Stimulated activated CD4-positive, alpha-beta T cell treated with anti-CD3 and anti-CD28 coated beads, TNF-alpha, amount 100 ng/mL, for 1 hour (primary cell): ENCODE measurements at places on chromosomes 7 and 10.

GRCh38 chr7:95904099-95904498, 131.7 kb downstream of the DYNC1I1 start:
- DNase-seq: no peak

GRCh38 chr10:75475460-75476182, 44.2 kb downstream of the LRMDA start:
- no peak for DNase-seq

GRCh38 chr10:45373003-45373575, 927 bp upstream of the ALOX5 start:
- no peak for DNase-seq

DNA sequence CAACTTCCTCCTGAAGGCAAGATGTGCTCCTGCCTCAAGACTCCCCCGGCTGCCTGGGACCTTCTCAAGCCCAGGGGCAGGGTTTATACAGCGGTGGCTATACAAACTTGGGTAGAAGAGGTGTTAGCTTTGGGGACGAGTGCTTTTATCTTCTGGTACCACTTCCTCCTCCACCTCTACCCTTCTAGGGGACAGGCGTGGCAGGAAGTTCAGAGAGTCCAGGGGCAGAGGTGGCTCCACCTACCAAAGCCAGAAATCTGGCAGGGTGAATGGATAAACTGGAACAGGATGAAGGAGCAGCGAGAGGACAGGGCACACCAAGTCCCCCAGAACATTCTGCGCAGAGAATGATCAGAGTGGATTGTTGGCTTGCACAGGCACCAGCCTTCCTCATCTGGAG, 24.0 kb upstream of the TM9SF3 start:
- no peak for DNase-seq

- DNase-seq: no peak
Observed at GRCh38 chr10:90621577-90621976, 236.3 kb downstream of the HTR7 start.

DNA sequence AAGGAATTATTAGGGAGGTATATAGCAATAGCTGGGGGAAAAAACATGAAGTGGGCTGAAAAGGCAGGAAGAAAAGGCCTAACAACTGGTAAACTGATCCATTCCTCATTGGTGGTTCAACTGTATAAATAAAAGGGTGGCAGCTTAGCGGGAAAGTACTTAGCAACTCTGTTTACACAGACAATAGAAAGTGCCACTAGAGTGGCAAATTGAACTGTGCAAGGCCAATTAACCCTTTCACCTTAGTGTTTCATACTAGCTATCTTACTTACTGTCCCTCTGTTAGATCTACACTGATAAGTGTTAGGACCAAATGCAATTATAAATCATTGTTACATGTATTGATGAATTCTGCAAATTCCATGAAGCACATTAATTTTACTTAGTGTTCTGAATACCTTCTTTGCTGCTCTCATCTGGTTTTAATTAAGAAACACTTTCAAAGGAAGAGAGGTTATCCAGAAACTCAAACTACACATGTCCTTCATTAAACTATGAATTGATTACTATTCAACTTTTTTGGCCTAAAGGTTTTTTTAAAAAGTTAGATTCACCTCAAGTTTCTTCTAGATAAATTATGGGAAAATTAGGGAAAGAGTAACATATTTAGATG, 28.0 kb downstream of the DNAJC1 start:
- no peak for DNase-seq

DNA sequence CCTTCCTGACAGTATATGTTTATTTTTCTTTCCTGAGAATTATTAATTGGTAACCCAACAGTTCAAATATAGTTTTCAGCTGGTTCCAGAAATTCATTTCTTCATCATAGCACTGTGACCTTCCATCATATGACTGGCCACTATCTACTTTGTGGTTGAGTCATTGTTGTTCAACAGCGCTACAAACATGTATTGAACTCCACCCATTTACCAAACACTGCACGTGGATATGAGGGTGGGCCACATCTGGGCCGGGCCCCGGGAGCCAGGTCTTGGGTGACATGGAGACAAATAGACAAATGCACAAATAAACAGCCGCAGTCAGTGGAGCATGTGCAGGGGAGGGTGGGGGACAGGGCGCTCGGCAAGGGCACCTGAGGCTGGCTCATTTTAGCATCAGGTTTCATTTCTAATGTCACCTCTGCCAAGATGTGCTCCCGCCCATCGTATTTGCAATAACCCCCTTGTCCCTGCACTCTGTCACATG, 24.0 kb upstream of the EEPD1 start:
- DNase-seq: no peak

DNA sequence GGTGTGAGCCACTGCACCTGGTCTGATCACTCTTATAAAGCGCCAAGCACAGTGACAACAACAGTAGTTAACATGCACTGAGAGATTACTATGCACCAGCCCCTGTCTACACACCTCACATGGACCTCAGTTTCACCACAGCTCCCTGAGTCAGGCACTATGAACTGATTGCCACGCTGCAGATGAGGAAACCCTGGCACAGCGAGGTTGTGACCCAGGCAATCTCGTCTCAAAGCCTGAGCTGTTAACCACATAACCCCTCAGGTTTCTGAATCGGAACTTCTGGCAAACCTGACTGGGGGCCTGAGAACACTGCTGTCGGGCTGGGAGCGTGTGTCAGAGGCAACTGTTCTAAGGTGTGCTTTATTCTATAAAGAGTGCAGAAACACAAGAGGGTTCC, 150.8 kb downstream of the RNF216 start:
- DNase-seq: no peak

GRCh38 chr10:13597909-13598308, 11.1 kb downstream of the PRPF18 start:
- DNase-seq: no peak

GRCh38 chr7:24754906-24755506, 2.3 kb downstream of the GSDME start:
- no peak for DNase-seq

- no peak for DNase-seq
Observed at GRCh38 chr7:28889290-28889689, 68.8 kb downstream of the TRIL start.

- no peak for DNase-seq
Observed at GRCh38 chr10:77978360-77978759, 51.0 kb downstream of the POLR3A start.

DNA sequence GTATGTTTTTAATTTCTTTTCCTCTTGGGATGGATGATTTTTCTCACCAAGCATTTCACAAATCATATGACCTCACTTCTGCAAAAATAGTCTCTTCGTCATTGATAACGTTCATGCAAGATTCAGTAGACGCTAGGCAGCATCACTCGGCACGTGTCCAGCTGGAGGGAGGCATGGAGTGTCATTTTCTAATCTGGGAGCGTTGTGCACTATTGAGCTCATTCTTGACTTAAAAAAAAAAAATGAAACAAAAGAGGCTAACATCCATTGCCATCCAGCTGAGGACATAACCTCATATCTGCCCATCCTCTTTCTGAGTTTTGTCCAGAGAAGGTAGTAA, 56.2 kb downstream of the COL17A1 start:
- no peak for DNase-seq

DNA sequence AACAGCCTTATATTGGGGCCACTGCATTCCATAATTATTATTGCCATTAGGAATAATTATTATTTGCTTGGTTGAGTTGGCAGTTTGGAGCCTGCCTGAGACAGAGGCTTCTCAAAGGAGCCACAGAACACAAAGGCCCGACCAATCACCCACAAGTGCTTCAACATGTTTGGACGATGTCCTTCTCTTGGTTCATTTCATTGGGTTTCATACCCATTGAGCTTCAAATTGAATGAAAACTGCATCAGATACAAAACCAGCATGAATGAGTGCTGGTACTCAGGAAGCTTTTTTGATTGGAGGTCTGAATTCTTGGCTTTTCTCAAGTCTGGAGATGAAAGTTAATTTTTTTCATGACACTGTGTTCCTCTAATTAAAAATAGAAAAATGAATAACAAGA, 168.3 kb downstream of the CREB5 start:
- DNase-seq: no peak

DNA sequence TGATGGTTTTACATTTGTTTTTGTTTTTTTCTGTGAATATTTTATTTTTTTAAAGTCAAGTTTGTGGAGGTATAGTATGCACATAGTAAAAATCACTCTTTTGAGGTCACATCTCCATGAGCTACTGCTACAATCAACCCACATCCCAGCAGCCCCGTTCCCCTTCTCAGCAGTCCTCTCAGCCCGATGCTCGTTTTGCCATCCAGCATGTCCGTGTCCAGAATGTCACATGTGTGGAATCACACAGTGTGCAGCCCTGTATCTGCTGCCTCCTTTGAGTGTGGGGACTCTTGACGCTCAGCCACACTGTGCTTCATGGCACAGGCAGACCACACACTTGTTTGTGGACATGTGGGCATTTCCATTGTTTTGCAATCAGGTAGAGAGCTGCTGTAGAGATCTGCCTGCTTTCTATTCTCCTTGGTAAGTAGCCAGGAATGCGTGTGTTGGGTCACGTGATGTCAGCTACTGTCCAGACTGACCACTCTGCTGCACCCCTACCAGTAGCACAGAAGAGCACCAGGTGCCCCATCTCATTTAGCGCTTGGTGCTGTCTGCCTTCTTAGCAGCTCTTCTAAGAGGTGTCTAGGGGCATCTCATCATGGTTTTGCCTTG, 71.6 kb upstream of the CAMK2B start:
- no peak for DNase-seq

DNA sequence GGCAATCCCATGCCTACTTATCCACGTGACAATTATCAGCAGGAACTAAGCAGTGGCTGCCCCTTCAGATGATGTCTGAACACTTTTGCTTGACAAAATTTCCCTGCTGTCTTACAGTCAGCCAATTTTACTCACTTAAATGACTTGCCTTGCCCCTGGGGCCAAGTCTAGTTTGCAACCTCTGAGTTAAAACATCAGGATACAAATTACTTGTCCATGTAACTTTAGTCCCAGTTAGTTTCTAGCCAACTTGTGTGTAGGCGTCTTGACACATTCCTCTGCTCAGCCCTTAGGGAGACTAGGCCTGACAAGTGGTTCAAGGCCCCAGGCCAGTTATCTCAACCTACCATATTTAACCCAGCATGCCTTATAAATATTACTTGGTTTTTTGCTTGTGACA, 11.6 kb upstream of the TYSND1 start:
- DNase-seq: no peak

DNA sequence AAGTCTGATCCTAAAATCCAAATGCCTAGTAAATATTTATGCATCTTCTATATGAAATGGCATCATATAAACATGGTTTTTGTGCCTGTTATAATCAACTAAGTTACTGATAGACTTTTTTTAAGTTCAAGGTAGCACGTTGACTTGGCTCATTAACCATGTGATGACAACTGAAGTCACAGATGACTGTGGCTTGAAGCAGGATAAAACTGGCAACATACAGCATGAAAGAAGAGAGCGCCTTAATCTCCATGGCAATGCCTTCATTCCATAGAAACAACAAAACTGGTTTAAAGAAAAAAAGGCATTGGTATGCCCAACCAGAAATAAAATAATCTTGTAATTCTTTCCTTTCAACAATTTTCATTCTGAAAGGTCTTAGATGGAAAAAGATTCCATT, 188.9 kb upstream of the CDK1 start:
- DNase-seq: no peak

- DNase-seq: no peak
Observed at GRCh38 chr10:91520661-91521060, 110.5 kb downstream of the HECTD2 start.

GRCh38 chr7:41110186-41110585, 592.7 kb downstream of the INHBA start:
- no peak for DNase-seq
